ENCODE measurements at places on chromosomes 6 and 20.

- DNase-seq: no peak
These were observed 155.1 kb downstream of the CDC5L start for GRCh38 chr6:44542401-44543116.

GRCh38 chr6:114740547-114740946 is 397.7 kb upstream of the HS3ST5 start:
- DNase-seq: no peak

DNA sequence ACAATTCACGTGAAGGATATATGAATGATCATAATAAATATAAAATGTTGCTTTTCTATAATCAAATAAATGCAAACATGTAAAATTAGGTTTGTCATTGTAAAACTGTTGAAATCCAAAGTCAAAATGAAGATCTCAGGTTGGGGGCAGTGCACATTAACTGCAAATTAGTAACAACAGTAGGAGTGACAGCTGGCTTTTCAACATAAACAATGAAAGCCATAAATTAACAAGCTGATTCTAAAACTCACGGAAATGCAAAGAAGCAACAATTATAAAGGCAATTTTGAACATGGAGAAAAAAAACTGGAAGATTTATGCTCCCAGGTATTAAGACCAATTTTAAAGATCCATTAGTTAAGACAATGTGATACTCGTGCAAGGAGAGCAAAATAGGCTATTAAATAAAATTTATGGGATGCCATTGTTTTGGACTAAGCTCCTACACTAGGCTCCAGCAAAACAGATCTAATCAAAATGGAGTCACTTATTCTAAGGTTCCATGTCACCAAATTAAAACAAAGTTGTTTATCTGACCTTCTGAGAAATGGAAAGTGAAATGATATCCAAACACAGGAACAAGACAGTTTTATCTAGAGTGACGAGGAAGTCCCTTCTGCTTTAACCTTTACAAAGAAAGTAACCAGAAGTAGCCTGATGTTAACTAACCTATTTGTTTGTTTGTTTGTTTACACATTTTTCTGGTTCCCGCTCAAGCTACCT is 770.8 kb downstream of the EPHA7 start:
- DNase-seq: no peak

- no peak for DNase-seq
These were observed 47.1 kb upstream of the SMLR1 start for GRCh38 chr6:130780122-130780521.

- no peak for DNase-seq
These were observed 117.4 kb downstream of the MAFB start for GRCh38 chr20:40571639-40572038.

GRCh38 chr6:126064257-126064747 is 78.0 kb downstream of the TRMT11 start:
- DNase-seq: no peak

DNA sequence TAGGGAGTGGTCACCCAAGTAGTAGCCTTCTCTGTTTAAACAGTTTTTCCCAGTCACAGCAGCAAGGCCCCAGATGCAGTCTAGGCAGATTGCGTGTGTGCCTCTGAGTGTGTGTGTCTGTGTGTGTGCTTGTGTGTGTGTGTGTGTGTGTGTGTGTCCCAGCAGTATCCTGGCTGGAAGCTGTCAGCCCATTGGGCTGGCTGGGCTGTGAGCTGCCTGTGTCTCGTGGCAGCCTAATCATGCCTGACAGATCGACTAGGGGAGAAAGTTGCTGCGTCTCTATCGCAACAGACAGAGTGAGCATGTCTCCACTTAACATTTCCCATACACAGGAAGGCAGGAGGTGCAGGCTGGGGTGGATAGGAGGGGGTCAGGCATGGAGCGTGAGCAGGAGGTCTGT is 42.9 kb upstream of the LRFN2 start:
- no peak for DNase-seq

GRCh38 chr6:54981647-54982046 is 135.1 kb downstream of the FAM83B start:
- DNase-seq: no peak

- no peak for DNase-seq
These were observed 3.5 kb downstream of the TGM3 start for GRCh38 chr20:2299301-2299700.

GRCh38 chr6:37103169-37104039 is 66.5 kb upstream of the PIM1 start:
- peak; percentile 80 for DNase-seq

- DNase-seq: no peak
These were observed 51.2 kb upstream of the GPR31 start for GRCh38 chr6:167208819-167209576.

DNA sequence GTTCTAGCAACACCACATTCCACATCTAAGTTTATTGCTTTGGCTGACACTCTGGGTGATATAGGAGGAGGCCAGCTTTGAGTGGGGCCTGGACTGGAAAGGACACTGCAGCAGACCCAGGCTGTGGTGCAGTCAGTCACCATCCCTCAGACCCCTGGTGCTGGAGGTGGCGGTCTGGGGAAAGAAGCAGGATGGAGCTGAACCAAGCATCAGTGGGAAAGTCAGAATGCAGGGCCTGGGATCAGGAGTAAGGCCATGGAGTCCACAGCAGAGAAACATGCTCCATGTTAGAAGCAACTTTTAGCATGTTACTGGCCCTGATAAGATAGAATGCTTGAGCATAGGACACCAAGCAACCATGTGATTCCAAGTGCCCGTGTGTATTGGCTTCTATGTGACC is 5.9 kb downstream of the HLA-A start:
- DNase-seq: no peak

DNA sequence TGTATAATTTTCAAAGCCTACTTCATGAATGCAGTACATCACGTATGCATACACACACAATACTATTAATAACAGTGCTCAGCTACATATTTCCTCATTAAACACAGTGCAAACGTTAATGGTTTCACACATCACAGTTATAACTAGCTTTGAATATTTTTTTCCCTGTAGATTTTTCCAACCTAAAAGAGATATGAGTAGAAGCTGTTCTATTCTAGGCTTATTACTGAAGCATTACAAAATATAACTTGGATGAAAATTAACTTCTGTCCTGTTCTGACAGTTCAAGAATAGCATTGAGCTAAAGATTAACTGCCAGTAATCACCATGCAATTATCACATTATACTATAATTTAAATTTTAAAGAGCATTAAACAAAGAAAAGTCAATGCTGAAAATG is 6.2 kb downstream of the LMBRD1 start:
- no peak for DNase-seq

DNA sequence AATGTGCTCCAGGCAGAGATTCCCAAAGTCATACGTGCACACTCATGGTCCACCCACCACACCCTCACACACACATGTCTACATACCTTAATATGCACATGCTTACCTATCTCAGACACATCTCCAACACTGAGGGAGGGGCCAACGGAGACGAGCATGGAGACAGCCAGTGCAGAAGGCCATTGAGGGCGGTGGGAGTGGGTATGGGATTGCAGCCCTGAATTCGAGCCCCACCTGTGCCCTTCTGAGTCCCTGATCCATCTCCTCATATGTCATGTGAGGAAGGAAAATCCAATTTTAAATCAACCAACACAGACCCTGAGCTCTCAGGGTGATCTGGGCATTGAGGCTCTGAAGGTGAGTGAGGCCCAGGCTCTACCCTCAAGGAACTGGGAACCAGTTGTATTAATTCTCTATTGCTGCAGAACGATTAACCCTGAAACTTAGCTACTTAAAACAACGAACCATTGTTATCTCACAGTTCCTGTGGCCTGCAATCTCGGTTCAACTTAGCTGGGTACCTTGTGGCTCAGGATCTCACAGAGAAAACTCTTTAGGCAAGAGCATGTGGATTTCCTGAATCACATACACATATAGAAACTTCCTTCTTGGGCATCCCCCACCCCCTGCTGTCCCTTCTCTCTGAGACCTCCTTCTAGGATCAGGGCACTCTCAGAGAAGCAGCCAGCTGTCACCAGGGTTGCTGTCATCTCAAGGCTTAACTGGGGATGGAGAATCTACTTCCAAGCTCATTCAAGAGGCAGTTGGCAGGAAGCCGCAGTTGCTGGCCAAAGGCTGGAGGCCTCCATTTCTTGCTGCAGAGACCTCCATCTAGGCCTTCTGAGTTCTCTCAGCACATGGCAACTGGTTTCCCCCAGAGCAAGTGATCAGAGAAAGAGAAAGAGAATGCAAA is 28.3 kb downstream of the GLP1R start:
- DNase-seq: no peak

DNA sequence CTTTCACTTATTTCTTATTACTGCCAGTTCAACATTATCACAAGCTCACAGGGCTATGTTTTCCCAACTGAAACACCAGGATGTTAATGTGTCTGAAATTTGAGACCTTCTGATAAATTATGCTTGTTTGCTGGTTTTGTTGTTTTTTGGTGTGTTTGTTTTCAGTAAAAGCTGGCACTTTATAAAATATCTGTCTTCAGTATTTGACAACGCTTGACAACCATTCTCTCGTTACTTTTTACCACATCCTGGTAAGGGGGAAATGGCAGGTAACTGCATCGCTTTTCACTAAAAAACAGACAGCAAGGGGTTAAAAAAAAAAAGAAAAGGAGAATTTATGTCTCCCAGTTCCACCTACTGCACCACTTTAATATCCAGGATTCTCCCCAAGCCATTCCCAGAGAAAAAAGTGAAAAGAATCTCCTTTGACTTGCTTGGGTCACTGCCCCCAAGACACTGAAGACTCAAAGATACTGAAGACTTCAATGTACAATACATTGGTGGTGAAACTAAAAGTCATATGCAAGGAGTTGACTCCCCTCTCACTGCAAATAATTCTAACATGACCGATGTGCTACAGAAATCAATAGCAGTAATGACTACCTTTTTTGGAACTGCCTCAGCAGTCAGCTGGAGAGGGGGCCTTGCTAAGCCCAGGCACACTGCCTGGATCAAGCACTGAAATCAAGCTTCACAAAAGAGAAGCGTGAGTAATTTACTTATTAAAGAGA is 88.9 kb downstream of the HIVEP2 start:
- DNase-seq: no peak

DNA sequence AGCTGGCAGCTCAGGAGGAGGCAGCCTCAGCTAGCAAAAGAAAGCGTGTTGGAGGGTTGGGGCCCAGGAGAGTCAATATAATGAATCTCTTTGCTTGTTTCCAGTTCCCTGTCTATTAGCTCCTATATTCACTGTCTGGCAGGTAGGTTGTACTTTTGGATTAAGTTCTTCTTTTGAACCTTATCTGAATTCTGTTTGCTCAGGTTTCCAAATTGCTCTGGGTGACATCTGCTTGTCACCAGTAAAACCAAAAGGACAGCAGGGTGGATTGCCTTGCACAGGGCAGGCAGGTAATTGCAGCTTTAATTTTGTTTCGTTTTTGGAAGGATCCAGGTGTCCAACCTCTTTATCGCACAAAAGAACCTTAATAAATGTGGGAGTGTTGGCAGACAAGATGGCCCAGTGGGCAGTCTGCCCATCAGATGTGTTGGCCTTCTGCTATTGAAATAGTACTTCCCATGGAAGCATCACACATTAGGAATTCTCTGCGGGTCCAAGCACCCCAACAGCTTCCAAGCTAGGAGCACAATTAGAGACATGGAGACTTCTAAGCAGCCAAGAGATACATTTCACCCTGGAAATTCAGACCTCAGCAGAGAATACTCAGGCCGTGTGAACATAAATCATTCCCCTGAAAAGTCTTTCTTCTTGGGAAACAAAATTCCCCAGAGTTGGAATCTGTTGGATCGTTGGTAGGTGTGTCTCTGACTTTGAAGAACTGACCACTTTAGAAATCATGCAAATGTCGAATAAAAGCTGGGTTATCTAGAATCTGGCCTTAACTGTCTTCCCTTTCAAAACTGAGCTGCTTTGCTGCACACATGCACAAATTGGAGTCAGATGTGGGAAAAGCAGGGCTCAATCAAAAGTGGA is 286.9 kb upstream of the BMP2 start:
- no peak for DNase-seq

- DNase-seq: no peak
These were observed 604.6 kb upstream of the IMPG1 start for GRCh38 chr6:76677017-76677416.

DNA sequence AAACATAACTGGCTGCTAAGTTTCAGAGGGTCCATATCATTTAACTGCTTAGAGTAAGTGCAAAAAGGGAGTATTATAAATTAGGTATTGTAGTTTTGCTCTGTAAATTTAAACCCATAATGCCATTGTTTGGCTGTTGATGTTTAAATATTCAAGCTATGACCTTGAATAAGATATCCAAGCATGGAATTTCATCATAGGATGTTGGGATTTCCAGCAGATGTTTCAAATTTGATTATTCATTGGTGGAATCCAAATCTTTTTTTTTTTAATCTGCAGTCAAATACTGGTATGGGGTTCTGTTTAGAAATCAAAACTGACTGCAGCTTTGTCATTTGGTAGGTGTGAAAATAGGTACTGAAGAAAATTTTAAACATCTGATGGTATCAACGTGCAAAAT is 161.0 kb downstream of the KHDC1L start:
- no peak for DNase-seq

DNA sequence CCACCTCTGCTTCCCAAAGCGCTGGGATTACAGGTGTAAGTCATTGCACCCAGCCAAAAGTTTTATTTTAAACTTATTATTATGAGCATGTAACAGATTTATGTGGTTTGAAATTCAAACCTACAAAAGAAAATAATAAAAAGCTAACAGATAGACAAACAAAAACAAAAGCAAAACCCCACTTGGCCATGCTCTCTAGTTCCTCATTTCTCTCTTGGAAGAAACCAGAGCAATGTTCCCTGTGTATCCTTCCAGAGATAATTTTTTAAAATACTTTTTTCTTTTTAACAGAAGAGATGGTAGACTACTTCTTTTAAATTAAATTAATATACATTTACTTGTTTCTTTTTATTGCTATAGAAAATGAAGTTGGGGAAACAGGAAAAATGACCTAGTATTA is 28.0 kb upstream of the SLC17A3 start:
- no peak for DNase-seq

GRCh38 chr6:42341771-42342553 is 109.8 kb downstream of the TRERF1 start:
- no peak for DNase-seq

DNA sequence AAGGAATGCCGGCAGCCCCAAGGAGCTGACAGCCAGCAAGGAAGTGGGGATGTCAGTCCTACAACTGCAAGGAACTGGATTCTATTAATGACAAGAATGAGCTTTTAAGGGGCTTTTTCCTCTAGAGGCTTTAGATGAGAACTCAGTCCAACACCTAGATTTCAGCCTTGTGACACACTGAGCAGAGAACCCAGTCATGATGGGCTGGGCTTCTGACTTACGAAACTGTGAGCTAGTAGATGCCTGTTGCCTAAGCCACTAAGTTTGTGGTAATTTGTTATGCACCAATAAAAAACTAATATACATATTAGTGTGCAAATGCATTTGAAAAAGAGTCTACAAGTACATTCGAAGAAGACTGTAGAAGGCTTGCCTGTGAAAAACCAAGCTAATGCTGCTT is 263.3 kb downstream of the SOX4 start:
- DNase-seq: no peak

Measured in DMS79 (cell line).